ENCODE measurements at places on chromosomes 5 and 9.

DNA sequence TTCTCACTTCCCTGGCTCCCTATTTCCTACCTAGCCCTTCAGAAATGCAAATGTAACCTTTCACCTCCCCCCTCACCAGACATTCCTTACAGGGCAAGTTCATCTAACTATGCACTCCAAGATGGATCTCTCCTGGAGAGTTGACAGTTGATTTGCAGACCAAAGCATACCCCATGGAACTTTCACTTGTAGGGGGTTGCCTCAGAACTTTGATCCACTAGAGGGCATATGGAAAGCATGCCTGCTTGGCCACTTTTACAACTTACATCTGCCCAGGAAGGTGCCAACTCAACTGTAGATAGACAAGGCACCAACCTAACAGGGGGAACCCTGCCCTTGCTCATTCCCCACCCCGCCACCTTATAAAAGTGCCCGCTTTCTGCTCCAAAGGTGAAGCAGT lies 187.8 kb downstream of the NXNL2 start:
- DNase-seq = no peak

- DNase-seq = no peak
These were observed 28.4 kb upstream of the FAM120A start for GRCh38 chr9:93422977-93423616.

DNA sequence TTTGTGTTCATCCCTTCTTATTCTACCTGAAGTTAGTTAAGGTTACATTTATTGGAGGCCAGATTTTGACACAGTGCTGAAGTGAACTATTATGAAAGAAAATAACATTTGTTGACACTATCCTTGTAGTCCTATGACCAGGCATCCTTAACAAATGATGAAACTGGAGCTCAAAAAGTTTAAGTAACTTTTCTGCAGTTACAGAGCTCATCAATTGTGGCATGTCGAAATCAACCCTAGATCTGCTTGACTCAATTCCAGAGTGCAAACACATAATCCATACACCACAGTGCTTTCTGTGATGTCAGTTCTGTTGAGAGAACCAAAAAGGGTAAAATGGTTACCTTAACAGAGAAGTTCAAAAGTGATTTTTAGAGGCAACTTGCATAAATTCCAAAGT lies 28.6 kb downstream of the KCNN2 start:
- no peak for DNase-seq

- no peak for DNase-seq
These were observed 32.9 kb downstream of the ROPN1L start for GRCh38 chr5:10474521-10475075.

- no peak for DNase-seq
These were observed 38.9 kb downstream of the COL5A1 start for GRCh38 chr9:134680393-134681060.

- DNase-seq = no peak
These were observed 1046.2 kb downstream of the CDH12 start for GRCh38 chr5:21806943-21807342.

DNA sequence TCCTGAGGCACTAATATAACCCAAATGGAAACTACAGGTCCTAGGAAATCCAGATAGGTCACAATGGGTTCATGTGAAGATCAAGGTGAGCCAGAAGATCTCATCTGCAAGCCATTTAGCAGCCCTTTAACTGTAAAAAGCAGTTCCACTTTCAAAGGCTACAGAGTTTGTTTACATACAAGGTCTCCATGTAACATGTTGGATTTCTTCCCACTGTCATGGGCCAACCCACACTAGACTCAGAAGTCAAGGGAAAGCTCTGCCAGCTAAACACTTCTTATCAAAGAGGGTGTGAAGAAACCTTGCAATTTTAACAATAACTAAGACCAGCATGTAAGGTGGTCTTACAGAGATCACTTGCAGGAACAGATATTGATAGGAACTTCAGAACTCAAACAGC lies 3.8 kb upstream of the CTNNAL1 start:
- DNase-seq = no peak

Data from AG08396 (cell line).